ENCODE measurements at places on chromosomes 11 and 22.

- DNase-seq: no peak
These were observed 3.8 kb downstream of the MPEG1 start for GRCh38 chr11:59208956-59209355.

DNA sequence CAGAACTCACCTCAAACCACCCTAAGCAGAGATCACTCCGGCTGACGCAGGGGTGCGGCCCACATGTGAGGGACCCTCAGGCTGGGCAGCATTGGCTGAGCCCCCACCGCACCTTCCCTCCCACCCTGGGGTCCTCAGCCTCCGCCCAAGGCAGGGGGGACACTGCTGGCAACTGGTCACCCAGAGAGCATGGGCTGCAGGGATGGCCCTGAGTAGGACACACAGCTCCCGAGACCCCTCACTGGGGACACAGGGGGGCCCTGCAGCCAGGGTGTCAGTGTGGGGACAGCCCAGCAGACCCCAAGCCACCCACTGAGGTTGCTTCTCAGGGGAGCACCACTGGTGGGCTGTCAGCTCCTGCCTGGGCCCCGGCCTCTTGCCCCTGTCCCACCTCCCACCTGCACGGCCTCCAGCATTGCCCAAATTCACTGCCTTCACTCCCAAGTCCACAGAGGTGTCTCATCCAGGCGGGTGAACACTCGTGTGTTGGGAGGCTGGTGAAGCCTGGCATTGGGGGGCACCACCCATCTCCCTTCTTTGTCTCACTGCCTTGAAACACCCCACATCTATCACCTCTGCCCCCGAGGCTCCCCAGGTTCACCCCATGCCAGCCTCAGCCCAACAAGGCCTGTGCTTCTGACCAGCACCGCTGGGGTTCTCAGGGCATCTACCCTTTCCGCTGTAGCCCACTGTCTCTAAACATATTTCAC, 4.7 kb downstream of the C11orf21 start:
- DNase-seq: no peak

DNA sequence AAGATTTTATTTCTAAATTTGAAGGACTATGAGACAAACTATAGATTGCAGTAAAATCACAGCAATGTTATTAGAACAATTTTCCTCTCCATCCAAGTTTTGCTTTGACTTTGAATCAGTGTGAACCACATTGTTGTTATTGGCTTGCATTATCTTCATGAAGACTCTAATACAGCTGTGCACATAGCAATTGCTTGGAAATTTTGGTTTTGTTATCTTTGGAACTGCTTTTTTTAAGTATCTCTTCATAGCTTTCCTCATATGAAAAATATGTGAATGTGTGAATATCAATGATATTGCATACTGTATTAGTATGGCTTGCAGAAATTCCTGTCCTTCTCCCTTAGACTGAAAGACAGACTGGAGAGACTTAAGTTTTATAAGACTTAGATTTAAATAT, 666.6 kb downstream of the LUZP2 start:
- DNase-seq: no peak

- DNase-seq: no peak
These were observed 1.0 kb downstream of the C11orf96 start for GRCh38 chr11:43943372-43943930.

GRCh38 chr11:64868904-64869570, 9.4 kb downstream of the EHD1 start:
- DNase-seq: no peak

DNA sequence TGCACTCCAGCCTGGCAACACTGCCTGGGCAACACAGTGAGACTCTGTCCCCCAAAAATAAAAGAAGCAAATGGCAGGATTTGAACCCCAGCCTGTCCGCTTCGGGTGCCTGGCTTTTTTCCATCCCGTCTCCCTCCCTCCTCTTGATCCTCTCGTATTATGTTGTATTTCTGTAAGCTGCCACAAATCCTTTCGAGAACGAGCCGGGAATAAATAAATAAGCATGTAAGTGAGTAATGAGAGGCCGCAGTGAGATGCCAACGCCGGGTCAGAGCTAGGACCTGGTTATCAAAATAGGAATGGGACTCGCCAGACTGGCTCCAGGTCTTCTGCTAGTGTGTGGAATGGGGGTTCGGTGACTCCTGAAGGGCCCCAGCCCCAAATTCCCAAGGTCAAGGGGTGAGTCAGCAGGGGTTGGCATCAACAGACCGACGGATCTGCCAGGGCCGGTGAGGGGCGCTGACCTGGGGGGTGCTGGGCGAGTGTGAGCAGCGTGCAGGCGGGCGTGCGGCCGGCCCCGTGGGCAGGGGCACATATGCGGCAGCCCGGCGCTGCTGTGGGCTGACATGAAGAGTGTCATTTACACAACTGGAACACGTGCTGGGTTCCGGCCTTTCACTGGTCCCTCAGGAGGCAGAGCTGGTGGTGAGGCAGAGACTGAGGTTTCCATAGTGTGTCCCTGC, 47.8 kb downstream of the FLRT1 start:
- no peak for DNase-seq

- DNase-seq: no peak
These were observed 11.4 kb downstream of the TUBA8 start for GRCh38 chr22:18121954-18122554.

- DNase-seq: no peak
These were observed 75.7 kb downstream of the SCUBE1 start for GRCh38 chr22:43267332-43267980.

DNA sequence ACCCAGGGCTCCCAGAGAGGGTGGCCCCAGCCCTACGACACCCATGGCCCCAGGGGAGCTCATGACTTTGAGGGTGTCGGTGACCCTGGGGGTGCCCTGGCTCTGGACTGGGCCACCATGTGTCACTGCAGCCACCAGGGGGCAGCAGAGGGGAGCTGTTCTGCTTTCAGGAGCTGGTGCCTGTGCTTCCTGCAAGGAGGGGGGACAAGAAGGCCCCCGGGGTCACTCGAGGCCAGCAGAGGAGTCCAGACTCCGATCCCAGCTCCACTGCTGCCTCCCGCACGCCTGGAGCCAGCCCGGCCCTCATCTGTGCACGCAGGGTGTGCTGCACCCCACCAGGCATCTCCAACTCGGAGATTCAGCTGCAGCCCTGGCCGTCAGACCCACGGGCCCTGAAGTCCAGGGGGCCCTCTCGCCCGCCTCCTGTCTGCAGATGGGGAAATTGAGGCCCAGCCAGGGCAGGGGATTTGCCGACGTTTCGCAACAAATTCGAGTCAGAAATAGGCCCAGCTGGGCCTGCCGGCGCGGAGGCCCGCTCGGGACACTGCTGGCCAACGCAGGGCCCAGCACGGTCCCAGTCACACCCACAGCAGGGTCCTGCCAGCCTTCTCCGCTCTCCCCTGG, 29.5 kb upstream of the WNT7B start:
- DNase-seq: peak; percentile 68

DNA sequence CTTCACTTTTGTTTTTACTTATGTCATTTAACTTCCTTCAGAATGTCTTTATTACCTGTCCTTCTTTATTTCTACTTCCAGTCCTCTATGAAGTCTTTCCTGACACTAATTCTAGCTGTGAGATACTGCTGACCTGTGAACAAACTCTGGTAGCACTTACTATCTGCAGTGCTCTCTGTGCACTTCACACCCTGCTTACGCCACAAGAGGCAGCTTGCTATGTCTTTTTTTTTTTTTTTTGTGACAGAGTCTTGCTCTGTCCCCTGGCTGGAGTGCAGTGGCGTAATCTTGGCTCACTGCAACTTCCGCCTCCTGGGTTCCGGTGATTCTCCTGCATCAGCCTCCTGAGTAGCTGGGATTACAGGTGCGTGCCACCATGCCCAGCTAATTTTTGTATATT, 10.7 kb downstream of the STIM1 start:
- no peak for DNase-seq

GRCh38 chr11:93686812-93687211, 25.3 kb downstream of the CEP295 start:
- no peak for DNase-seq

GRCh38 chr11:2295971-2296912, 5.5 kb downstream of the C11orf21 start:
- no peak for DNase-seq

DNA sequence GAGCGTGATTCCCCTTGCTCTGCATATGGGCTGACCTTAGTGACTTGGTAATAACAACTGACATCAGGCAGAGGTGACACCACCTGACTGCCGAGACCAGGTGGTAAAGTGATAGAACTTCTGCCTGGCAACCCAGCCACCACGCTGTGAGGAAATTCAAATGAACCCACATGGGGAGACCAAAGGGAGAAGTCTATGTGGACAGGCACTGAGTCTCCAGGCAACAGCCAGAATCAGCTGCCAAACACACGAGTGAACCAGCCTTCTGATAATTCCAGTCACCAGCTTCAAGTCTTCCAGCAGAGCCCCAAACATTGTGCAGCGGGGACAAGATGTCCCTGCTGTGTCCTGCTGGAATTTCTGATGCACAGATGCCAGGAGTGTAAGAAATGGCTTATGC, 29.7 kb downstream of the SPATA19 start:
- DNase-seq: no peak

DNA sequence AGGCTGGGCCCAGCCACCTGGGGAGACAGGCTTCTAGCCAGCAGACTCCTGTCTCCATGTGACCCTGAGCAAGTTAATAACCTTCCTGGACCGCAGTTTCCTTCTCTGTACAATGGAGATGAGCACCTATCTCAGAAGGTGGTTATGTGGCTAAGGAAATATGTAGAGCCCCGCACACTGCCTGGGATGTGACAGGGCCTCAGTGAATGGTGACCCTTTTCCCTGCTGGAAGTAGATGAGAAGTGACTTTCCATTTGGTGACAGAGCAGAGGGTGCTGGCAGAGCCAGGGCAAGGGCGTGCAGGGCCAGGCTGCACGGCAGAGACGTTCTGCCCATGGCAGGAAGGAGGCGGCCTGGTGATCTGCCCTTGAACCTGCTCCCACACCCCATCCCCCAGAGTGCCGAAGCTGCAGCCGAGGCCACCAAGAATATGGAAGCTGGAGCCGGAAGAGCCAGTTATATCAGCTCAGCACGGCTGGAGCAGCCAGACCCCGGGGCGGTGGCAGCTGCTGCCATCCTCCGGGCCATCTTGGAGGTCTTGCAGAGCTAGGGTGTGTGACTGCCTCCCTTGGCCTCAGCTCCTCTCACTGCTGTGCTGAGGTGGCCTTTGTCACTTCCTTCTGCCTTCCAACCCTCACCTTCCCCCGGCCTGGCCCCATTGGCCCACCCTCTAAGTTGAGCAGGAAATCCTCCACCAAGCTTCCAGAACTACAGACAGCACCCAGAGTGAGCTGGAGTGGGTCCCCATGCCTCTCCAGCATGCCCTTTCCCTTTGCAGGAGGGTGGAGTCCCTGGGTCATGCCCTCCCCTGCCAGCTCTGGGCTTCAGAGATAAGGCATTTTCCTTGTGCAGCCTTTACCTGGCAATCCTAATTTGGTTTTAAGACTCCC, 13.2 kb downstream of the TKFC start:
- DNase-seq: no peak

DNA sequence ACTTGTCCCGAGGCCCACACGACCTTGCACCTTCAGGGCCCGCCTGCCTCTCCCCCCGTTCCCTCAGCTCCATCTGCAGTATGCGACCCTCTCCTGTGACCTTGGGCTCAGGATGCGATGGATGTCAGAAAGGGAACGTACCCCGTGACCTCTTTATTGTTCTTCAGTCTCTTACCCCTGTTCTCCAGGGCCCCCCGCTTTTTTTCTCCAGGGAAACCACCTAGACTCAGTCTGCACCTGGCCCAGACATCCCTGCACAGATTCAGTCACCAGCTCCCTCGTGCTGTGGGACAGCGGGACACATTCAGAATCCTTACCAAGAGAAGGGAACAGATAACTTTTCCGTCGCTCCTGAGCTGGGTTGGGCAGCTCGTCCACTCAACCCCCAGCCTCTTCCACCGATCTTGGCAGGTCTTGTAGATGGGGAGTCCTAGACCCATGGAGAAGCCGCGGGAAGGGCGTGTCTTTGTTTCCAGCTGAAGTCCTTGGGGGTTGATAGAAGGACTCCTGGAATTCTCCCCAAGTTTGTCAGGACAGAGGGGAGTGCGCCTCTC, 1.4 kb upstream of the PHOX2A start:
- DNase-seq: no peak

All from stimulated activated CD8-positive, alpha-beta memory T cell treated with anti-CD3 and anti-CD28 coated beads, Interleukin-7, amount 100 ng/mL, for 4 hours (primary cell).